Small intestine (tissue), 16 donors: ENCODE measurements at places on chromosomes 5 and 9. TPM values are rescaled to one million over a fixed set of nuclear protein-coding genes. Genes with fewer than 3 reads are reported as not detected.
A peak's percentile ranks its signal among the peaks of the same experiment; 100 is the strongest.

GRCh38 chr9:90868555-90868954, 66.9 kb downstream of the SYK start:
- no peak for DNase-seq

The FAM221B gene
- not detected for polyA plus RNA-seq

DNA sequence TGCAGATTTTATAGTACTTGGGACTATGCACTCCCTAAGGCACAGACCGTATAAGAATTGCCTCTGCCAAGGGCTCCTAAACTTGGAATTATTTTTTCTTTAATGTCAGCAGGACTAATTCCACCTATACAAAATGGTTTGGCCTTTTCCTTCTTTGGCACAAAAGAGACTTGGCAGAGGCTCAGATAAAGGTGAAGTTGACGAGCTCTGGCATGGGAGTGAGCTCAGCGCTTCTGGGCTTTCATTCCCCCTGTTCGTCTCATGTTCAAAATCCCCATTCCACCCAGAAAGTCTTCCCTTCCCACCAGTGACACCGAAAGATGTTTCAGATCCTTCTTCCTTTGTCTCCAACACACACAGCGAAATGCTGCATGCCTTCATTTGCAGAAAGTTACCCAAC, 61.2 kb downstream of the F2RL2 start:
- no peak for DNase-seq

DNA sequence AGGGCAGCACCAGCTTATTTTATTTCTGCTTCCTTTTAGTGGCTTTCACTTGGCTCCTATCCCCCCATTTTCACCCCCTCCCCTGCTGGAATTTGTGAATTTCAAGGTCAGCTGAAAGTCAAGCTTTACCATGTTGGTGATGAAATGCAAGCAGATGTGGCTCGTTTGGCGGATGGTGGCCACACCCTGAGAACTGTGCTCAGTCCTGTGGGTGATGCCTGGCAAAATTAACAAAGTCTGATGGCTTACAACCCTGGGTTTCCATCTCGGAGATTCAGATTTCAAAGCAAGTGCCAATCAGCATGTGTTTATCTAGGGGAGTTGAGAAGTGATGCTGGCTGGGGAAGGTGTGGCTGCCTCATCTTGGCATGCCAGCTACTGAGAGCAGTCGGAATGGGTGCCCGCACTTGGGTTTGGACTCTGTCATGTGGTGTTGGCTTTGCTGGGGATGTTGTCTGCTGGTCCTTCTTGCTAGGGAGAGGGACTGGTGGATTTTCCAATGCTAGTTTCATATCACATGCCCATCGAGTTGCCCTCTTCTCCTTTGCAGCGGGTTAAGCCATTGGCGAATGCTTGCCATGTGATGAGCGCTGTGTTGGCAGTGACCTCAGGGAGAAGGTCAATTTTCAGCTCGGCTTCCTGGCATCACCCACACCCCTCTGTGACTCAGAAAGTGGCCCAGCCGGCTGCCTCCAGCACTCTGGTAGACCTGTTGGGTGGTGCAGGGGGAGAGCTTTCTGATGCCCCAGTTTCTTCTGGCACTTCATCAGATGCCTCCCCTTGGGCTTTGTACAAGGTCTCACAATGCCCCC, 77.0 kb upstream of the PITX1 start:
- no peak for DNase-seq

DNA sequence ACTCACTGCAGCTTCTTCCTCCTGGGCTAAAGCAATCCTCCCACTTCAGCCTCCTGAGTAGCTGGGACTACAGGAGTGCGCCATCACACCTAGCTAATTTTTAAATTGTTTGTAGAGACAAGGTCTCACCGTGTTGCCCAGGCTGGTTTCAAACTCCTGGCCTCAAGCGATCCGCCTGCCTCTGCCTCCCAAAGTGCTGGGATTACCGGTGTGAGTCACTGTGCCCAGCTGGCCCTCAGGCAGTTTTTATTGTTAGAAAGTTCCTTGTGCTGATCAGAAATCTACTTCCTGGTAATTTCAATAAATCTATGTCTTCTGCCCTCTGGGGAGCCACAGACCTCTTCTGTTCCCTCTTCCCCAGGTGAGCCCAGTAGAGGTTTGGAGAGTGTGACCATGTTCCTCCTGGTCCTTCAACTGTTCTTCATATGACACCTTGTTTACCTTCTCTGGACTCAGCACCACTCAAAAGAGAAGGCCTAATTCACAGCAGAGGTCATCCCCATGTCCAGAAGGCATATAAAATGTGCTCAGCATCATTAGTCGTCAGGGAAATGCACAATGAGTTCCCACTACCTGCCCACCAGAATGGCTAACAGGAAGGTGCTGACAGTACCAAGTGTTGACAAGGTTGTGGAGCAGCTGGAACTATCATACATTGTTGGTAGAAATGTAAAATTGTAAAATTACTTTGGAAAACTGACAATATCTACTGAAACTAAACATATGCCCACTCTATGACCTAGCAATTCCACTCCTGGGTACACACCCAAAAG, 10.4 kb downstream of the TMOD1 start:
- no peak for DNase-seq

The HACD4 gene
- 0.94 TPM for polyA plus RNA-seq

The GARIN3 gene
- not detected for polyA plus RNA-seq

The TAF1L gene
- not detected for polyA plus RNA-seq

The TRIP13 gene
- polyA plus RNA-seq: 1.6 TPM

The CARD19 gene
- polyA plus RNA-seq: 32.7 TPM

DNA sequence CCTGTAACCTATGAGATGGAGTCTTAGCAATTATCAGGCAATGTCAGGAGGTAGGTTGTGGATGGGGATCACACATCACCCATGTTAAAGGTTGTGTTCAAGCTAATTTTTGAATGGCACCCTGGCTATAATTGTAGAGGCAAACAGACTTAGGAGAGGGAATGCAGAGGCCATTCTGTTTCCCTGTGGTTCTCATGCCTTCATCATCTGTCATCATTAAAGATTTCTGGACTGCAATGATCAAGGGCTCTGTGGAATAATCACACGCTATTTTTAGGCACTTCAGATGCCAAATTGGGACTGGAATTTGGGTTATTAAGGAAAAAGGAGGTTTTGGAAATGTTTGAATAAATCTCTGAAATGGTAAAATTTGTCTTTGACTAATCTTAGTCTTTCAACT, 1065.4 kb downstream of the TAF11L14 start:
- no peak for DNase-seq

DNA sequence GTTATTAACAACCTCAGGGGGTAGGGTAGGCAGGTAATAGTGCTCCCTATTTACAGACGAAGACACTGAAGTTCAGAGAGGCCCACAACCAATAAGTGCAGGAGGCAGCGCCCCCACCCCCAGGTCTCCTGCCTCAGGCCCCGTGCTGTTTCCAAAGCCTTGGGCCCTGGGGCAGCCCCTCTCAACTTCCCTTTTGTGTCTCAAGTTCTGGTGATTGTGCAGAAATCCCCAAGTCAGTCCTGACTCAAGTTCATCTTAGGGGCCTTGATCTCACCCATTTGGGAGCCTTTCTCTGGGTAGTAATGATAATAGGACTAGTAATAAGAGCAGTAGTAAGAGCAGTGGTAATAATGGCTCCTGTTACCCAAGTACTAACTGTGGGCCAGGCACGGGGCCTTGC, 35.5 kb upstream of the ASS1 start:
- no peak for DNase-seq

DNA sequence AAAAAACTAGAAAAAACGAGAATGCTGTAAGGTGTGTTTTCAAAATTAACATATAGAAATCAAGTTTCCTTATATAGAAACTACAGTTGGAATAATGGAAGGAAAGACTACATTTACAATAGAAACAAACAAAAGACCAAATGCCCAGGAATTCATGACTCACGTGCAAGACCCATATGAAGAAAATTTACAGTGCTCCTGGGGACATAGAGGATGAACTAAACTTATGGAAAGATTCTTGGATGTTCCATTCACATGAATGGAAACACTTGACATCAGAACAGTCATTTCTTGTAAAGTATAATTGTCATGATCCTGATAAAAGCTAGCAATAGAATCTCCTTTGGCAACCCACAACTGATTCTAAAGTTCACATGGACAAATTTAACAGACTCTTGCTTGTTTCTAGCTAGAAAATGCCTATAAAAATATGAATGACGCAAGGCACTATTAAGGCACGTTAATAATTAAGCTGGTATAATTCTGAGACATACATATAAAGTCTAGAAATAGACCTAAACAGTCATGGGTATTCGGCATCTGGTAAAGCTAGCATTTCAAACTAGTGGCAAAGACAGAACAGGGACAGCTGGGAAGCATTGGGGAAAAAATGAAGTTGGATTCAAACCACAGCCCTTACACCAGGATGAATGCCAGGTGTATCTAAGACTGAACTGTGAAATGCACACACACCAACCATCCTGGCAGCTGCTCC, 5.1 kb upstream of the ZFP62 start:
- peak; percentile 81 for DNase-seq
